ENCODE measurements at places on chromosomes 2 and 18.

GRCh38 chr18:46627136-46627535 lies 29.9 kb downstream of the LOXHD1 start:
- DNase-seq: no peak

DNA sequence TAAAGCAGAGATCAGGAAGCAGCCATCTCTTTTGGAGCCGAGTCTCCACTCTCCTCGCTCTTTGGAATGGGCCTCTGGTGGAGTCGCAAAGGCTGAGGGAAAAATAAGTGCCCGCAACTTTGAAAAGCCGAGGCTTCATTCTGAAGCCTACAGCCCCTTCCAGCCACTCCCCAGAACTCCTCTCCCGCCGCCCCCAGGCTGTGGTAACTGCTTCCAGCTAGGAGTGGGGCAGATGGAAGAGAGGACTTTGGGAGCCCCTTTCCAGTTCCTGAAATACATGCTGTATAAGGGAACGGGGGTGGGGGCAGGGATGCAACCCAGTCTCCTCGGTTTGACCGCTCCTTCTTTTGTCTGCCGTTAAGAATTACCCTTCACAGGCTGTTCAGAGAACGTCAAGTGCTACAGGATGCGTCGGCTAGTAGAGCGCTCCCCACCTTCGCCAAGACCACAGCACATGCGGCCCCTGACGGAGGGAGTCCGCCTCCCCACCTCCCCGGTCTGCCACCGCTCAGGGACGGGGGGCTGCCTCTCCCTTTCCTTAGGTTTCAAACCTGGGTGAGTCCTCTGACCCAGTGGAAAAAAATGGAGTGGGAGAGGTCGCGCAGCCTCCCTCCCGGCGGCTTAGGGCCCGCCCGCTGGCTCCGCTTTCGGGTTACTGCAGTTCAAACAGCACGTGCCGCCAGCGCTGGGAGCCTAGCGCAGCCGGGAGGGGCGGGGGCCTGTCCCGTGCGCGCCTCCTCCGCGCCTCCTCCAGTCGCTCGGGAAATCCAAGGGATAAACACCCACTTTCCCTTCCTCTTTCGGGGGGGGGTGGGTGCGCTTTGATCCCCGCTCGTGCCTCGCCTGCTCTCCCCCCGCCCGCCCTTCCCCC lies 4.9 kb downstream of the CYP26B1 start:
- DNase-seq: peak; percentile 62

- no peak for DNase-seq
Observed at GRCh38 chr2:133485868-133486267, 82.4 kb downstream of the NCKAP5 start.

DNA sequence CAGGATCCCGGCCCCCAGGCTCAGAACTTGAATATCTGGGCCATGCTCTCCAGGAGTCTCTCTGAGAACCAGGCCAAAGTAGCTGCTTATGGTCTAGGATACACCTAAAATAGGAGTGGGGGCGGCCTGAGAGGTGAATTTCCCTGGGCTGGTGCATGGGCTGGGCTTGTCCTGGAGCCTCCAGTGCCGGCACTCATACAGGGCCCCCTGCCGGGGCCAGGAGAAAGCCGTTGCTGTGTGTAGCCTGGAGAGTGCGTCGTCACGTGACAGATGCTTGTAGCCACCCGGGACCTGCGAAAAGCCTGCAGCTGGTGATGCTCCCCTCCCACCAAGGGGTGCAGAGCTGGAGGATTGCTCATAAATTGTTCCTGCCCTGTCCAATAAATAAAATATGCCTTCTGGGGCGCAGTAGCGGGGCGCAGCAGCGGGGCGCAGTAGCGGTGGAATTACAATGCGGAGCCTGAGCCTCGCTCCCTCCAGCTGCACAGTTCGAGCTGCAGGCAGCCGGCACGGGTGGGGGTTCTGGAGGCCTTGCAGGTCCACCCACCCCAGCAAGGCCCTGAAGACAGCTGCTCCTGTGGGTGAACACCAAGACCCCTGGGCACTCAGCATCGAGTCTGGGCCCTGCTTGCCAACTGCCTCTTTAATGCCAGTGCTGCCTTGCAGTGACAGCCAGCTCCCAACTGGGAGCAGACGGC lies 289.9 kb downstream of the NDUFA10 start:
- DNase-seq: no peak

All from MV-4-11 (cell line).